Activated CD8-positive, alpha-beta memory T cell treated with anti-CD3 and anti-CD28 coated beads, Interleukin-2, amount 10 ng/mL, durations not matched to agents 7 days and 5 days (primary cell): ENCODE measurements at places on chromosomes 11 and 22. TPM values are rescaled to one million over a fixed set of nuclear protein-coding genes. Genes with fewer than 3 reads are reported as not detected.

TLCD5 gene
- 1.4 TPM for total RNA-seq

RRAS2 gene
- 76.1 TPM for total RNA-seq

KIF18A gene
- 26.6 TPM for total RNA-seq

CNGA4 gene
- total RNA-seq, result not detected

MYOD1 gene
- not detected for total RNA-seq

GRCh38 chr11:68340003-68340767 lies 27.8 kb downstream of the LRP5 start:
- H3K4me1 ChIP-seq, result peaks cover 59% of the 10 kb centered on the region
- peak; percentile 80 for DNase-seq
- peak overlapping the region; percentile 76 for H3K27ac ChIP-seq
- peak overlapping the region; percentile 9 for H3K4me3 ChIP-seq
- no peaks in the 10 kb centered on the region for H3K36me3 ChIP-seq

DNA sequence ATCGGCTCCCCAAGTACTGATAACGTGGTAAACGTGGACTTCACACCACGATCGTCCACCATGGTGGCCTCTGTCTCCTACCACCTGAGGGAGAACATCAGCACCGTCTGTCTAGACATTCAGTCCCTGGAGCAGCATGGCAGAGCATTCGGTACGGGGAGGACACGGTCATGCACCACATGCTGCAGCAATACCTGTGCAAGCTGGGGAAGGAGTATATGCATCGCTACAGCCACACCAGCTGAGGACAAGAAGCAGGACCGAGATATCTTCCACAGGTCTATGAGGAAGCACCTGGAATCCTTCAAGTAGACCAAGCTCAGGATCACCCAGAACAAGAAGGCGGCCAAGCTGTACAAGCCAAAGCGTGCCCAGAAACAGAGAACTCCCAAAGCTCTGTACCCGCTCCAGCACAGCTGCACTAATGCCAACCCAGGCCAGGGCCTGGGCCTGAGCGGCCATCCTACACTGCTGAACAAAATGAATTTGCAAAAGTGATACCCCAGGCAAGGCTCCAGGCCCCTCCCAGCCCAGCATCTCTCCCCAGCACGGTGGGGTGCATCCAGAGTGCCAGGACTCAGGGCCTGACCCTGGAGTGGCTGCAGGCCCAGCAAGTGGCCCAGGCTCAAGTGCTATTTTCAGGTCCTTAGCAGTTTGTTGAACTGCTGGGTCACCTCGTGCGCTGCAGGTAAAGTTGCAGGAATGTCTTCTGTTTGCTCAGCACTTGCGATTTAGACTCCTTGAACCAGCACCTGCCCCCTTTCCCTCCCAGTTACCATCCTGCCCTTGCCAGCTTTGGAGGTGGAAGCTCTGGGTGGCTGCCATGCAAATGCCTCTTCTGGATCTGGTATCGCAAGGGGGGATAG lies 119.3 kb upstream of the SERPIND1 start:
- no peak overlapping the region for H3K27ac ChIP-seq
- DNase-seq, result no peak
- H3K4me1 ChIP-seq, result no peaks in the 10 kb centered on the region
- H3K36me3 ChIP-seq, result no peaks in the 10 kb centered on the region

GRCh38 chr11:64742087-64742888 lies 1.7 kb downstream of the RASGRP2 start:
- peak overlapping the region; percentile 67 for H3K4me3 ChIP-seq
- H3K4me1 ChIP-seq, result peaks cover 26% of the 10 kb centered on the region
- no peak overlapping the region for H3K27ac ChIP-seq
- no peaks in the 10 kb centered on the region for H3K27me3 ChIP-seq

DNA sequence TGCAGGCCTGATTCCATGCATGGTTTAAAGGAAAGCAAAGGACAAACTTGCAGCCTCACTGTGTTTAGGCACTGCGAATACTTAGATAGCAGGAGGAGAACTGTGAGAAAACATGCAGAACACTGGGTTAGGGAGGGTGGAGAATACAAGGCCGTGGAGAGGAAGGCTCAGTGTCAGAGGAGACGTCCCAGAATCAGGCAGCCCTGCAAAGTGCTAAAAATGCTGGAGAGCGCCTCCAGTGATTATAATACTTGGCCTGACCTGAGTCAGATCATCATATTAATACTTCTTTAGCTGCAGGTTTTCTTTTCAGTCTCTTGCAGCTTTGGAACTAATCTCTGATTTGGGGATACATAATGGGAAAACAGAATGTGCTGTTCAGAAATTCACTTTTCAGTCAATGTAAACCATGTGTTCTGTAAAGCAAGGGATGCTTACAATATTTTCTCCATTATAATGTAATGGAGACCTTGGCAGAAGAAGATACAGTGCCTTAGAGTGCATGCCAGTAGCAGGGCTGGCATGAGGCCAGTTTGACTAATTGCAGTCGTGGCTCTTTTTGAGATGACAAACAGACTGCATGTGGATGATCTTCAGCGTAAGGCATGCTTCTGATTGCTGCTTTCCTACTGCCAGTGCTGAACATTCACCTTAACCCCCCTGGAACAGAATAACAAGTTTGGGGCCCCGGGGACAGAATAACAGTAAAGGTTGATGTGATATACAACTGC lies 16.8 kb downstream of the EXT2 start:
- H3K4me3 ChIP-seq, result no peak overlapping the region
- peaks cover 6% of the 10 kb centered on the region for H3K4me1 ChIP-seq
- peaks cover 24% of the 10 kb centered on the region for H3K36me3 ChIP-seq
- DNase-seq, result no peak
- no peaks in the 10 kb centered on the region for H3K27me3 ChIP-seq

DNA sequence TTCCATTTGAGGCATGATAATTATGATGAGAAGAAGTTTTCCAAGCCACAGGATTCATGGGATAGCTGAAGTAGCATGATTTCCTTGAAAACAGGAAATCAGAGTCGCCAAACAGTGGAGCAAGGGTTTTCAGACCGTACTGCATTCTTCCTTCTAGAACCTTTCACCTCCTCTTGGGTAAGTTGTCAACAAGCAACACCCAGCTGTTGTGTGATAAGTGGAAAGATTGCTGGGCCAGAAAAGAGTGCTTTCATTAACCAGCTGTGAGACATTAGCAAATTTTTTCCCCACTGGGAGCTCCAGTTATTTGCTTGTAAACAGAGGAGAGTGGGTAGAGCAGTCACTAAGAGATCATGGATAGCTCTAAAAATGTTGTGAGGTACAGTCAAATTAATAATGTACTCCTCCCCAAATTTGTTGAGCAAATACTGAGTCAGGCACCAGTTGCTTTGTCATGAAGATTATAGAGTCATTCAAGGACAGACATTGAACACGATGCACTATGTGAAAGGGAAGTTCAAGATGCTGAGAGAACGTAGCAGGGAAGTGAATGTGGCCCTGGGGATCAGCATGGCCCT lies 11.7 kb upstream of the MPEG1 start:
- H3K27ac ChIP-seq, result no peak overlapping the region
- no peaks in the 10 kb centered on the region for H3K36me3 ChIP-seq
- H3K4me1 ChIP-seq, result no peaks in the 10 kb centered on the region
- no peak overlapping the region for H3K4me3 ChIP-seq
- DNase-seq, result no peak

- no peak overlapping the region for H3K4me3 ChIP-seq
- peaks cover 45% of the 10 kb centered on the region for H3K27me3 ChIP-seq
- H3K27ac ChIP-seq, result no peak overlapping the region
- H3K4me1 ChIP-seq, result peaks cover 7% of the 10 kb centered on the region
Measured at GRCh38 chr22:20438427-20438677, 727 bp upstream of the SCARF2 start.

GRCh38 chr11:124837491-124837856 lies 27.8 kb upstream of the ROBO3 start:
- no peak overlapping the region for H3K27ac ChIP-seq
- no peak overlapping the region for H3K4me3 ChIP-seq
- DNase-seq, result no peak
- H3K27me3 ChIP-seq, result peaks cover 73% of the 10 kb centered on the region
- peaks cover 18% of the 10 kb centered on the region for H3K4me1 ChIP-seq

DNA sequence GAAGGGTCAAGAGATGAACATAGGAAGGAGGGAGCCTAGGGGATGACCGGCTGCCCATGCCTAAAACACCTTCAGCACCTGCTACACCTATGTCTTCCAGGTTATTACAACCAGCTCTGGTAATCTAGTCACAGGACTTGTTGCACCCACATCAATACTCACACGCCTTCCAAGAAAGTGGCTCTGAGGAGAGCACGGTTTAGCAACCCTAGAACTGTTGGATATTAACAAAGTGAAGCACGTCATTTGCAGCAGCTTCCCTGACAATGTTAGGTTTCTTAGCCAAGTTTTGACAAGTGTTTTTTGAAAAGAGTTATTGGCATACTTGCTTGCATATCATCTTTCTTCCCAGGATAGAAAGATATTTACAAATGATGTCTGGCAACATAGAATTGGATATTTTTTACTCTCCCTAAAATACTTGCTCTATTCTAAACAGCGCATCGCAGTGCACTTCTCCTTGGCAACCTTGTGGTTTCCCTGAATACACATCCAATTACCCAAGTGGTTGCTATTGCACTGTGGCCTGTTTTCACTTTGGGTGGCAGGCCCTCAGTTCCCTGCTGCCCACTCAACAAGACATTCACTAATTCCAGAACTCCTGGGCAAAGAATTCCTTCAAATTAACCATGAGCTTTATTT lies 94.3 kb upstream of the ARHGAP42 start:
- H3K27ac ChIP-seq, result no peak overlapping the region
- H3K4me1 ChIP-seq, result no peaks in the 10 kb centered on the region
- DNase-seq, result no peak
- no peaks in the 10 kb centered on the region for H3K36me3 ChIP-seq
- H3K27me3 ChIP-seq, result no peaks in the 10 kb centered on the region

DNA sequence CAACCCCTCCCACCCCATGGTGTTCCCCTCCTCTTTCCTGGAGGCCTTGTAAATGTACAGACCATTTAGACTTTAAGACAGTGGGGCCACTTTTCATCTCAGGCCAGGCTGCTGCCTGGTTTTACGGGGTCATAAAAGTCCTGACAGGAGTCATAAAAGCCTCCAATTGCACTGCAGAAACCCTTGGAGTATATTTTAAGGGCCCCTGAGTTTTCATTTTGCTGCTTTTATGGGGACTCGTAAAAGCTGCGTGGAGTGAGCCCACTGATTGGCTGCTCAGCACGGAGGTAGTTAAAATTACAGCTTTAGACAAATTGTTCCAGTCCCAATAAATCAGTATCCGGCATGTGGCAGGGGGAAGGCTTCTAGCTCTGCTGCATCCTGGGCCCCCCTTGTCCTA lies 627.6 kb downstream of the NTM start:
- H3K36me3 ChIP-seq, result no peaks in the 10 kb centered on the region
- no peak for DNase-seq
- no peak overlapping the region for H3K4me3 ChIP-seq
- no peaks in the 10 kb centered on the region for H3K4me1 ChIP-seq

- no peak overlapping the region for H3K4me3 ChIP-seq
- no peaks in the 10 kb centered on the region for H3K36me3 ChIP-seq
- no peak for DNase-seq
- H3K27me3 ChIP-seq, result peaks cover 38% of the 10 kb centered on the region
- no peak overlapping the region for H3K27ac ChIP-seq
Measured at GRCh38 chr11:73215191-73216134, 2.6 kb upstream of the P2RY2 start.

GRCh38 chr22:36411589-36412258 lies 24.0 kb upstream of the MYH9 start:
- peaks cover 34% of the 10 kb centered on the region for H3K4me1 ChIP-seq
- H3K4me3 ChIP-seq, result no peak overlapping the region
- no peaks in the 10 kb centered on the region for H3K27me3 ChIP-seq
- no peak overlapping the region for H3K27ac ChIP-seq

- H3K4me1 ChIP-seq, result peaks cover 13% of the 10 kb centered on the region
- no peak for DNase-seq
- no peak overlapping the region for H3K27ac ChIP-seq
- H3K4me3 ChIP-seq, result no peak overlapping the region
Measured at GRCh38 chr11:2481253-2481652, 36.4 kb downstream of the KCNQ1 start.

DNA sequence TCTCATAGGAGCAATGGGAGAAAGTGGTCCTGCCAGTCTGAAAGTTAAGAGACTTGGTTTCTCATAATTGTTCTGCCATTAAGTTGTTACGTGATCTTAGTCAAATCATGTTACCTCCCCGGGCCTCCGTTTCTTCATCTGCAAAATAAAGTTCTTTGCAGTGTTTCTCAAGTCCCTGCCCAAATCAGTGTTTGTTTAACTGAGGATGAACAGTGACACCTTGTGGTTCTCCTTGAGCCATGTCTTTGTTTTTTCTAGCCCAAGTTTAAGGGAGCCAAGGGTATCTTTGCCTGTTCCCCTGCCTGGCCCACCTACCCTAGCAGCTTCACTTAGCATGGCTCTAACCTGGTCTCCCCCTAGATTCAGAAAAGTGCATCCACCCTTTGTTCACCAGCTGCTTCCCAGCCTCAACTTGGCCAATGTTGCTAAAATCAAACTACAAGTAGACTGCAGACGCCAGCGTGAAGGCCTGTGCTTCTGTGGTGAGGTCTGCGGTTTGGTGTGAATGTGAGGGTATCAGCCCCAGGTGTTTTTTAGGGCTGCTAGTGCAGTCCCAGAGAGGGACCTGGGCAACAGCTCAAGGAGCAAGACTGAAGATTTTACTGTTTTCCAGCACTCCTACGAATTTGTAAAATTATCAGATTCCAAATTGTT lies 35.5 kb downstream of the FZD4 start:
- no peak for DNase-seq
- H3K4me3 ChIP-seq, result no peak overlapping the region
- no peak overlapping the region for H3K27ac ChIP-seq

- no peak overlapping the region for H3K4me3 ChIP-seq
- H3K27ac ChIP-seq, result no peak overlapping the region
- peaks cover 14% of the 10 kb centered on the region for H3K4me1 ChIP-seq
- no peaks in the 10 kb centered on the region for H3K27me3 ChIP-seq
Measured at GRCh38 chr11:65003282-65003681, 6.5 kb upstream of the BATF2 start.
